ENCODE measurements at places on chromosomes 1 and 21.

- DNase-seq: no peak
These were observed 38.6 kb downstream of the DENND1B start for GRCh38 chr1:197736685-197737084.

- no peak for DNase-seq
These were observed 4.9 kb upstream of the SHISA4 start for GRCh38 chr1:201883786-201884185.

GRCh38 chr1:204289280-204289679 is 70.4 kb downstream of the PLEKHA6 start:
- DNase-seq: no peak

- no peak for DNase-seq
These were observed 66.3 kb downstream of the CACHD1 start for GRCh38 chr1:64535938-64536835.

- DNase-seq: no peak
These were observed 57.9 kb upstream of the AJAP1 start for GRCh38 chr1:4596486-4596885.

DNA sequence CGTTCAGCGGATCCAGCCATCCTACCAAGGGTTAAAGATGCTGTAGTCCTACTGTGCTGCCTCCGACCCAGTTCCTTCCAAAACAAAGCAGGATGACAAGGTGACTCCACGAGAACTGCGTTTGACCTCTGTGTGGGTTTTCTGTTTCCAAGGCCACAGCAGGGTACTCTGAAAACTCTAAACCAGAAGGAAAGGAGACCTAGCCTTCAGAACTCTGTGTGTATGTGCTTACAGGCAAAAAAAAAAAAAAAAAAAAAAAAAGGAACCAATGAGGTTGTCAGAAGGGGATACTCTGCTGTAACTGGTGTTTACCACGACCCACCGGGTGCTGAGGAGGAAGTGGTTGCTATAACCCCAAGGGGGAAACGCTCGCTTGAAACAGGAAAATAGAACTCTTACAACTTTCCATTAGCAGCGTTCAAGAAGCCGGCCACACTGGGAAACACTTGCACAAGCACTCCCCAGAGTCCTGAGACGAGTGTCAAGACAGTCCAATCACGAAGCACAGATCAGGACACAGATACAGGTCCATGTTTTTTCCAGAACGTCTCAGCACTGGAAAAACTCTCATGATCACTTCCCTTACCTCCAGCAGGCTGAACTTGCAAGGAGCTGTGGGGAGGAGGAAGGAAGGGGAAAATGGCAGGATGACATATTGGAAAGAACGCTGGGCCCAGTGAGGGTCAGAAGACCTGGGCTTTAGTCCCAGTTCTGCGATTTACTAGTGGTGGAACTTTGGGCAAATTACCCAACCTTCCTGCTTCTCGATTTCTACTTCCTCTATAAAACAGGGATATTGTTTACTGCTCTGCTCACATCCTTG is 64.0 kb downstream of the ITPKB start:
- DNase-seq: no peak
